WTC11 (cell line): ENCODE measurements at places on chromosomes 11 and 22. TPM values are rescaled to one million over a fixed set of nuclear protein-coding genes. Genes with fewer than 3 reads are reported as not detected.

DNA sequence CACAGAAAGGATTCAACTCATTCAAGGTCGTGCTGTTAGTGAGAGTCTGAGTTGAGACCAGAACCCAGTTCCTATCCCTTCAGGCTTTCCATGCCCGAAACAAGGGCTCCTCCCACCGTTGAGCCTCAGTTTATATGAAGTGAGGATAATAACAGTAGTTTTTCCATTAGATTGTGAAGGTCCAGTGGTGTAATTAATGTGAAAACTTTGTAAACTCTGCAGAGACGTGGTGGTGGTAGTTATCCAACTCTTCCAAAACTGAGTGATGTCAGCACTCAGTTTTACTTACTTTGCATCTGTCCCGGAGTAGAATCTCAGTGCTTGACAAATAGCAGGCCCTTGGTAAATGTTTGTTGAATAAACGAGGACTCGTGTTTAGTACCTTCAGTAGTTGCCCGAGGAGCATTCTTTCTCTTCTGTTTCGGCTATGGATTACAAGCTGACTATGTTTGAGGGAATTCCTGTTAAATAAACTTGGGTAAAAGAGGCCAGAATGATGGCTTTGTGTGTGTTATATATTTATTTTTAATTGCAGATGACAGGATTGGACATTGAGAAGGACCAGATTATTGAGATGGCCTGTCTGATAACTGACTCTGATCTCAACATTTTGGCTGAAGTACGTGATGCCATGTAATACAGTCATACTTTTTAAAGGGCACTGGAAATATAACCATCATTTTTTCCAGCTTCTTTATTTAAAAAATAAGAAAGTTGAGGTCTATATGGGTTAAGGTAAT lies 1.0 kb downstream of the REXO2 start:
- DNase-seq = no peak

GTSE1 gene
- total RNA-seq = 45.4 to 56.1 TPM (median 45.4 TPM) in 3 replicates

DNA sequence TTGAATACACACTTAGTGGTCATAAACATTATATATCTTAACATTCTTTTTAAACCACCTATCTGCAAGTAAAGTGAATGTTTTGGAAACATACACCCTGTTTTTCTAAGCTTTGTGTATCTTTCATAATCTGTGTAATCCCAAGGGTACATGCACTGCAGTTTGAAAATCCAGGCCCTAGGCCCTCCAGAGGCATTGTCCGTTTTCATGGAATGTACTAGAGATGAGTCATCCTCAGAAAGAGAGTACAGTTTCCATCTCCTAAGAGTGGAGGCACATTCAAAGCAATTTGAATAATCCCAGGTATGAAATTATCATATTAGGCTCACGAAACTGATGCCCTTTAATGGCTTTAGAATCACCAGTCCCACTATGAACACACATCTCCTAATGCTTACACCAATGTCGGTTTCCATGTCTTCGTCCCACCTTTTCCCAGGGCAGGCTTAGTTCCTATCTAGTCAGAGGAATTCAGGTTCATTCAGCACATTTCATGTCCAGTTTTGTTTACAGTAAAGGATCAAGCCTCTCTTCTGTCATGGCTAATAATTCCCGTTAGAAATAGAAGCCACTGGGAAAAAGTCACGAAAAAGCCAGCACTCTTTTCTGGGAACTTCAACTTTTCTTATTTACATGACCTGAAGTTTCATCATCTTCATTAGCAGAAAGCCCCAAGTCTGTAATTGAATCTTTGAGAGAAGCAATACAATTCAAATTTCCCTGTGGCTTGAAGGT lies 39.5 kb upstream of the CD44 start:
- DNase-seq = no peak

DNA sequence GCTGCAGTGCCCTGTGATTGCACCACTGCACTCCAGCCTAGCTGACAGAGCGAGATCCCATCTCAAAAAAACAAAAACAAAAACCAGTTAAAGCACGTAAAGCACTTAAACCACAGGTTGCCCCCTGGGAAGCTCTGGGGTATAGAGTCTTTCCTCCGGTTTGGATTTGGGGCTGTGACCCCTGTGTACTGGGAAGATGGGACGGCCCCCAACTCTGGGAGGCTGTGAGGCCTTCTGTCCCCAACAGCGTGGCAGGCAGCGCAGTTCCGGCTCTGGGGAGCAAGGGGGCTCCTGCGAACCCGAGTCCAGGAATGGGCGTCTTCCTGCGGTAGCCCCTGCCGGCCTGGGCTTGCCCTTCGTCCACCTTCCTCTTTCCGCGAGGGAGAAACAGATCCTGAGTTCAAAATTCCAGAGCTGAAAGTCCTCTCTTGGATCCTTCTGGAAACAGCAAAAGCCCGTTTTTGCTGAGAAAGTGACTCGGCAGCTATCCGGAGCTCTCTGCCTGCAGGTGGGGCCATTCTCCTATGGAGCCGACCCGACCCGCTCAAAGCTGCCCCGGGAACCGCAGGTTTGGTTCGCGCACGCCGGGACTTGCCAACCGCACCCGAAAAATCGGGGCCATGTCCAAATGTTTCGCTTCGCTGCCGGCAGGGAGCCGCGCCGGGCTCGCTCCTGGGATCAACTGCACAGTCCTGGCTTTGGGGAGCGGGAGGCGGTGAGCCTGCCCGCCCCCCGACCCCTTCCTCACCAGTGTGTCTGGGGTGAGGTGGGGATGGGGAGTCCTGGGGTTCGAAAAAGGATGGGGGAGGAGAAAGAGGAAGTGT lies 36.3 kb upstream of the POLA2 start:
- DNase-seq = peak; percentile 73

CCDC81 gene
- total RNA-seq = 0.82 to 1.0 TPM (median 0.98 TPM) in 3 replicates

- DNase-seq = no peak
Measured at GRCh38 chr11:109153836-109154235, 268.2 kb upstream of the C11orf87 start.

- DNase-seq = no peak
Measured at GRCh38 chr11:20421946-20422345, 34.4 kb downstream of the PRMT3 start.

DNA sequence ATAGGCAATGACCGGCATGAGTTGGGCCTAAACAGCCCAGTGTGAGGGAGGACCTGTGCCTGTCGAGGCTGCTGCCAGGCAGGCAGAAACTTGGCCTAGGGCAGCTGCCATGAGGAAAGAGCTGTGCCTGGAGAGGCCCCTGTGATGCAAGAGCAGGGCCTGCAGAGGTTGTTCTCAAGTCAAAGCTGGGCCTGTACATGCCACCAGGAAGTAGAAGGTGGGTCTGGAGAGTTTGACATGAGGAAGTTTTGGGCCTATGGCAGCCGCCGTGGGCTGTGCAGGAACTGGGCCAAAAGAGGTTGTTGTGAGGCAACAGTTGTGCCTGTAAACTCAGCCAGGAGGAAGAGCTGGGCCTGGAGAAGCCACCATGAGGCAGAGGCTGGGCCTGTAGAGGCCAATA lies 43.2 kb downstream of the OR4C45 start:
- no peak for DNase-seq

GAL3ST1 gene
- 11.0 to 11.6 TPM (median 11.2 TPM) in 3 replicates for total RNA-seq
